Caco-2 (cell line): ENCODE measurements at places on chromosomes 7 and 10. TPM values are rescaled to one million over a fixed set of nuclear protein-coding genes. Genes with fewer than 3 reads are reported as not detected.

- H3K27me3 ChIP-seq: no peaks in the 10 kb centered on the region
- peaks cover 6% of the 10 kb centered on the region for H3K4me1 ChIP-seq
- no peak for DNase-seq
Observed at GRCh38 chr10:110802551-110803238, 69.0 kb upstream of the PDCD4 start.

DNA sequence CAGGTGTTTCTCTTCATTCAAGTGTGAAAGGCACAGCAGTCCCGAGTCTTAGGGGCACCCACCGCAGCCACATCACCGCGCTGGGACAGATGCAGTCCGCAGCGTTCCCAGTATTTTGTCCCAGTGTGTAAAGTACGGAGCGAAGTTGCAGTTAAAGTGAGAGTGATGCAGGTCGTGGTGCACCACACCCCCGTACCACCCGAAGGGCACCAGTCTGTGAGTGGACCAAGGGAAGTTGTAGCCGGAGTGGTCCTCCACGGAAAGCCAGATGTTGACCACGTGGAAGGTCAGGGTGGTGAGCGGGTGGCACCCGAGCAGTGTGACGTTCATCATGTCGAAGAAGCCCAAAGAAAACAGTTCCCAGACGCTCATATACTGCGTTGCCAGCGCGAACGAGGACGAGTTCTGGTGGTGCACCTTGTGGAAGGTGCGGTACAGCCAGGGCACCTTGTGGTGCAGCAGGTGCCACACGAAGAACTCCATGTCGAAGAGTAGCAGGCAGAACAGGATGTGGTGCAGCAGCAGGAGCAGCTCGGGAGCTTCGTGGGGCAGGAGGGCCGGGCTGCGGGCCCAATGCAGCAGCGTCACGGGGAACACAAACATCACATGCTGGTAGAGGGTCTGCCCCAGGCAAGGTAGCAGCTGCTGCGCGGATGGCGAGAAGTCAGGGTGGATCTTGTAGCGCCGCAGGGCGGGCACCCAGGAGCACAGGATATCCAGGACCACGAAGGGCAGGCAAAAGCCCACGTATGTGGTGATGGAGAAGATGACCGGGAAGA is 526 bp downstream of the CH25H start:
- no peak for DNase-seq
- peaks cover 20% of the 10 kb centered on the region for H3K4me1 ChIP-seq
- H3K4me3 ChIP-seq: no peak overlapping the region

- H3K4me3 ChIP-seq: no peak overlapping the region
- H3K27ac ChIP-seq: no peak overlapping the region
- DNase-seq: no peak
- no peaks in the 10 kb centered on the region for H3K27me3 ChIP-seq
- no peaks in the 10 kb centered on the region for H3K4me1 ChIP-seq
Observed at GRCh38 chr7:94418851-94419250, 24.2 kb downstream of the COL1A2 start.

- H3K36me3 ChIP-seq: no peaks in the 10 kb centered on the region
- no peak overlapping the region for H3K4me3 ChIP-seq
- no peaks in the 10 kb centered on the region for H3K27me3 ChIP-seq
- H3K27ac ChIP-seq: no peak overlapping the region
Observed at GRCh38 chr10:86960003-86960862, 1.8 kb downstream of the SNCG start.

The FAM180A gene
- not detected in 2 replicates for total RNA-seq
